ENCODE measurements at places on chromosomes 4 and X. TPM values are rescaled to one million over a fixed set of nuclear protein-coding genes. Genes with fewer than 3 reads are reported as not detected.

IL15 gene
- 5.5 TPM for total RNA-seq

CT55 gene
- not detected for total RNA-seq

ARSJ gene
- 28.2 TPM for total RNA-seq

NKX6-1 gene
- total RNA-seq: 102 TPM

NPNT gene
- total RNA-seq: 150 TPM

All from gastroesophageal sphincter (tissue), 4 donors.